ENCODE measurements at places on chromosomes 3 and 15.
A peak's percentile ranks its signal among the peaks of the same experiment; 100 is the strongest.

GRCh38 chr3:127690823-127691452 is 18.2 kb downstream of the ABTB1 start:
- peak; percentile 66 for DNase-seq

GRCh38 chr3:187568171-187568570 is 102.0 kb downstream of the SST start:
- DNase-seq, result no peak

DNA sequence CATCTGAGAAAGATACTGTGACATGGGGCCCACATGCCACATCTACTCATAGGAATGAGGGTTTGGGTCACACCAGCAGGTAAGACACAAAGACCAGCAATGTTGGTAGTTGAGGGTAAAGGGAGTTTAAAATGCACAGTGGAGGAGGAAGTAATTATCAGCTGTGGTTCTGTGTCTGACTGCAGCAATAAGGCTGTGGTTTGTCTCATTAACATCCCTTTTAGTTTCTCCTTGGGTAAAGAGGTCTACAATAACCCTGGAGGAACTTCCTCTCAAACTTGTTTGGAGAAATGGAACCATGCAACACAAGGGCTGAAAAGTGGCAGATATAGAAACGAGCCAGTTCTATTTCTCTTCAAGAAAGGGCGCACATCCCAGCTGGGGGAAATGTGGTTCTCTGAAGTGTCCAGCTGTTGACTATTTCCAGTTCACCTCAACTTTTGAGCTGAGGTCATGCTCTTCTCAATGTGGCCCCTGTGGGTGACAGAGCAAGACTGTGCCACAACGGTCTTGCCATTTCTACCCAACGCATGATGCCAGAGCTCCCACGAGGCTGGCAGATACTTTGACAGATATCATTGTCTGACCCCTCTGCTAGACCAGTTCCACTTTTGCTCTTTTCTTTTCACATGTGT is 234.3 kb downstream of the SQOR start:
- no peak for DNase-seq

- DNase-seq, result no peak
Observed at GRCh38 chr3:52037291-52037690, 19.1 kb downstream of the DUSP7 start.

DNA sequence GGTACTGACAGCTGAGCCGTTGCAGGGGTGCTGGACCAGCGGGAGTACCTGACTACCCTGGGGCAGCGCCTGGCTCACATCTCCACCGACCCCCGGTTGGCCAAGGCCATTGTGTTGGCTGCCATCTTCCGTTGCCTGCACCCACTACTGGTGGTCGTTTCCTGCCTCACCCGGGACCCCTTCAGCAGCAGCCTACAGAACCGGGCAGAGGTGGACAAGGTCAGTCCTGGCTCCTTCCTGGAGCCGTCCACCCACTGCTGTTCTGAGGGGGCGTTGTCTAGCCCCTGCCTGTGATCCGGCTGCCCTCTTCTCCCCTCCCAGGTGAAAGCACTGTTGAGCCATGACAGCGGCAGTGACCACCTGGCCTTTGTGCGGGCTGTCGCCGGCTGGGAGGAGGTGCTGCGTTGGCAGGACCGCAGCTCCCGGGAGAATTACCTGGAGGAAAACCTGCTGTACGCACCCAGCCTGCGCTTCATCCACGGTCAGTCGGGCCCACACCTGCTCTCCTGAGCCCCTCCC is 45.7 kb downstream of the DHX30 start:
- DNase-seq, result no peak

DNA sequence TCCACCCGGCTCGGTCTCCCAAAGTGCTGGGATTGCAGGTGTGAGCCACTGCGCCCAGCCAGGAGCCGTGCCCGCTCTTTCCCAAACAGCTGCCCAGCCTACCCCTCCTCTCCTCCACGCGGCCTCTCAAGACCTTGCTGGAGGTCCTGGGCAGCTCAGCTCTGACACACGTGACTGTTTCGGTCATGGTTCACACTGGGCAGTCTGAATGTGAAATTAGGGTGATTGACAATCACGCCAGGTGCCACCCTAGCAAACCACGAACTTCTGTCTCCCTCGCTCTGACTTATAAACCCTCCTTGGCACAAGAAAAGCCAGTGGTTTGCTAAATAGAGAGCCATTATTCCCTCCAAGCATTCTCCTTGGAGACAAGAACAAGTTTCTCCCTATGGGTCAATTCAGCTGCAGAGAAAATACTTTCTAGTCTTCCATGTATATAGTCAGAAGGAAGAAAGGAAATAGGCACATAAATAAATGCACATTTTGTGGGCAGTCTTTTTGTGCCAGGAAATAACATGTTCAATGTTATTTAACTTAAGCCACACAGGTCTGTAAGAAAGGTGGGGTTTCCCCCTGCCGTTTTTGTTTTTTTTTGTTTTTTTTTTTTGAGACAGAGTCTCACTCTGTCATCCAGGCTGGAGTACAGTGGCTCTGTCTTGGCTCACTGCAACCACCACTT is 121.9 kb upstream of the MEF2A start:
- no peak for DNase-seq

GRCh38 chr15:91469632-91470567 is 369.8 kb downstream of the SV2B start:
- no peak for DNase-seq

- no peak for DNase-seq
Observed at GRCh38 chr15:78996894-78997275, 52.0 kb upstream of the CTSH start.

DNA sequence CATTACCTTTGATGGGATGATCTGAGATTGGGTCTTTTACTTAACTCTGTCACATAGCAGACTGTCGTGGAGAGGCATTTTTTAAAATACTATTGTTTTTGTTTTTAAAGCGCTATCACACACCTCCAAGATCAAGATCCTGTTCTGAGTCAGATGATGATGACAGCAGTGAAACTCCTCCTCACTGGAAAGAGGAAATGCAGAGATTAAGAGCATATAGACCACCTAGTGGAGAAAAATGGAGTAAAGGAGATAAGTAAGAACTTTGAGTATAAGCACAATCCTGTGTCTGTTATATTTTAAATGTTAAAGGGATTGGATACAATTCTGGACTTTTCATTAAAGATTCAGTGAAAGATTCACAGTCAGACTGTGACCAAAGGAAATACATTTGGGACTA is 18.4 kb upstream of the ZBTB47 start:
- peak; percentile 33 for DNase-seq

DNA sequence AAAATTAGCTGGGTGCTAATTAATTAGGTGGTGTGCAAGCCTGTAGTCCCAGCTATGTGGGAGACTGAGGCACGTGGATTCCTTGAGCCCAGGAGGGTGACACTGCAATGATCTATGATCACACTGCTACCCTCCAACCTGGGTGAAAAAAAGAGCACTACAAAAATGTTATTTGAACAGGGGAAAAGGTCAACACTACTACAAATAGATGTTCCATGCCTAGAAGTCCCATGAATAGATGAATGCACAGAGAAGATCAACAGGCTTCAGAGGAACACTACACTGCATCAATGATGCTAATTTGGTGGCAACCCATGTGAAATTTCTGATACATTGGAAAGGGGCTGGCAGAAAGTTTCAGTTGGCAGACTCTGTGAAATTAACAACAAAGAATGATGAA is 105.4 kb upstream of the FHIT start:
- no peak for DNase-seq

- DNase-seq, result peak; percentile 7
Observed at GRCh38 chr15:50458348-50459112, 34.3 kb downstream of the USP8 start.

GRCh38 chr15:80099241-80099640 is 39.8 kb downstream of the ZFAND6 start:
- no peak for DNase-seq

GRCh38 chr3:43281020-43281419 is 5.3 kb upstream of the SNRK start:
- DNase-seq, result no peak

DNA sequence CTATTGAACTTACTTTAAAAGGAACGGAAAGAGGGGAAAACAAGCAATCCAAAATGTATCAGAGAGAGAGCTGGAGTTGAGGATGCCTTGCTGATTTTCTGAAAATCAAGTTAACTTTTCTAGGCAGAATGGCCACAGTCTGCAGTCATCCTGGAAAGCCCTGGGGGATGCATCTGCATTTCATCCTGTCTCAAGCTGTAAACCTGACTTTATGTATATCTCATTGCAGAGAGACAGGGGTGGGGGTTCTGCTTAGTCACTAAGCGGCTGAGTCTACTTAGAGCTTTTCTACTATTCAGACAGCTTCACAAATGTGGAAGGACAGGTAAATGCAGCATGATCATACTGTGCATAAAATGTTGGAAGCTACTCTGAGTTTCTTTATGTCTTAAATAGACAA is 41.4 kb downstream of the MRPS25 start:
- DNase-seq, result no peak

DNA sequence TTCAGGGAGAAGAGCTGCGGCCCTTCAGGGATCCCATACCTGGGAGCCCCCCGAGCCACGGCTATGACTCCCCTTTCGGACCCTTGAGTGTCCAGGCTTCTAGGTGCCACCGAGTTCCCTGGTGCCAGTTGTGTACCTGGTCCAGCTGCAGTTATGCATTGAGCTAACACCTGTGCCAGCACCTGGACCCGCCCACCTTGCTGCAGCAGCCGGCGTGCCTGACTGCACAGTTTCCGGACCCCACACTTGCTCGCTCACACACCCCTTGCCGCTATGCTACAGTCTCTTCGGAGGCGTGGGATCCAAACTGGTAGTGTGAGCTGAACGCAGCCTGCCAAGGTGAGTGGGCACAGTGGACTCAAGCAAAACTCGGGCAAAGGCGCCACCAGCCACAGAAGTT is 284.5 kb upstream of the ROBO1 start:
- no peak for DNase-seq
